ENCODE measurements at places on chromosomes 12 and 14.

GRCh38 chr12:10372559-10372958 lies 17.3 kb downstream of the KLRK1 start:
- no peak for DNase-seq

DNA sequence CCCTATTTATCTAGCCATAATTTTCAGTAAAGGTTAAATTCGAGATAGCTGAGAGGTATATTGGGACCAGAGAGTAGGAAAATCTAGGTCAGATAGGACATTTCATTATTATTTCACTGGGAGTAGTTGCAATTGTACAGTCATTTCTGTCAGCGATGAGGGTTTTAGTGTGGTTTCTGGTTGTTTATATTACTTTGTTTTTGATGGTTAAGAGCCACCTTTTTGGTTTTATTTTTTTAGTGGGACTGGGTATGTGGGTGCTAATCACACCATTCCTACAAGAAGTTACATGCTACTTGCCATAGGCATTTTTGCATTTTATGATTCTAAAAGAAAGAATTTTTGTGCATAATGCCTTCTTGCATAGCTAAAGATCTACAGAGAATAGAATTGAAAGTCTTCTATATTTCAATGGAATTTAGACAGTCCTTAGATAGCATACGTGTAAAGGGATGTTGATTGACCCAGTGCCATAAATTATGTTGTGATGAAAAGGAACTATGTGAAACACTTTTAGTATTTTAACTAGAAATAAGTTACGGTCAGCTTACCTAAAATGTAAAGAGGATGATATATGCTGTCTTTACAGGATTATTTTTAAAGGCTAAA lies 85.2 kb downstream of the KTN1 start:
- no peak for DNase-seq

GRCh38 chr12:89507015-89507824 lies 17.4 kb downstream of the GALNT4 start:
- DNase-seq = no peak

DNA sequence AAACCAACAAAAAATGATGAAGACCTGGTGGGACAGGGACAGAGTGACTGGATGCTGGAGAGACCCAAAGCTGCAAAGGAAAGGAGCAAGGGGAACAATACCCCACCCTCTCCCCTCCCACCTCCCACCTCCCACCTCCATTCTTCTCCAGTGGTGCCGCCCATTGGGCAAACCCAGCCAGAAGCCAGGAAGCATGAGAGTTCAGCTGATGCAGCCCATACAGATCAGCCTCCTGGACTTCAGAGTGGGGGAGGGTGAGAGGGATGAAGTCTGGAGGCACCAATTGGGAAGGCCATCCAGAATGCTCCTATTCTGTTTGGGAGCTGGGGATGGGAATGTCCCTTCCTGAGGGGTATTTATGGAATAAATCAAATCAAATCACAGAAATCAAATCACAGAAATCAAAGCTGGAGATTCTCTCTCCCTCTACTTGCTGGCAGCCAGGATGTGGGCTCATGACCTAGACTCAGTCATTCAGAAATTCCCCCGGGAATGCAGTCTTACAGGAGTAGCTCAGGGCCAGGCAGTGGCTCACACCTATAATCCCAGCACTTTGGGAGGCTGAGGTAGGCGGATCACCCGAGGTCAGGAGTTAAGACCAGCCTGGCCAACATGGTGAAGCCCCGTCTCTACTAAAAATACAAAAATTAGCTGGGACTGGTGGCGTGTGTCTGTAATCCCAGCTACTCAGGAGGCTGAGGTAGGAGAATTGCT lies 31.1 kb downstream of the IRF2BPL start:
- no peak for DNase-seq

GRCh38 chr12:98594050-98594835 lies 757 bp downstream of the SLC25A3 start:
- DNase-seq = no peak

GRCh38 chr14:93655078-93655750 lies 133.1 kb downstream of the PRIMA1 start:
- DNase-seq = no peak

GRCh38 chr14:35551081-35551480 lies 17.1 kb downstream of the INSM2 start:
- DNase-seq = no peak

GRCh38 chr14:55388160-55388559 lies 23.5 kb downstream of the ATG14 start:
- DNase-seq = peak; percentile 12

DNA sequence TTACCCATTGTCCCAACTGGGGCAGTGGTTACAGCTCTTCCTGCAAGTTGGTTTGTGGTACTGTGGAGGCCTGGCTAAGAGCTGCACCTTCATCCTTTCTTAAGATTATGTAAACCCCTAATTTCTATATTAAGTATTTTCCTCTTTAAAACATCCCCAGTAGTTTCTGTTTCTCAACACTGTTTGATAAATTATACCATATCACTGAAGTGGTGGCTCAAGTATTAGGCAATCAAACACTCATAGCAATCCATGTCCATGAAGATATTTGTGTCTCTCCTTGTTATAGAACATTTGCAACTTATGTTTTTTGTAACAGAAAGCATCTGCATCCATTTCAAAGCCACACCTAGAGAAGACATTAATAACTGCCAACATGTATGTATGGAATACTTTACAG lies 31.8 kb downstream of the ATXN3 start:
- no peak for DNase-seq

- DNase-seq = no peak
Observed at GRCh38 chr14:74347097-74347794, 1.0 kb upstream of the VRTN start.

GRCh38 chr12:110091136-110091711 lies 32.9 kb upstream of the IFT81 start:
- no peak for DNase-seq

DNA sequence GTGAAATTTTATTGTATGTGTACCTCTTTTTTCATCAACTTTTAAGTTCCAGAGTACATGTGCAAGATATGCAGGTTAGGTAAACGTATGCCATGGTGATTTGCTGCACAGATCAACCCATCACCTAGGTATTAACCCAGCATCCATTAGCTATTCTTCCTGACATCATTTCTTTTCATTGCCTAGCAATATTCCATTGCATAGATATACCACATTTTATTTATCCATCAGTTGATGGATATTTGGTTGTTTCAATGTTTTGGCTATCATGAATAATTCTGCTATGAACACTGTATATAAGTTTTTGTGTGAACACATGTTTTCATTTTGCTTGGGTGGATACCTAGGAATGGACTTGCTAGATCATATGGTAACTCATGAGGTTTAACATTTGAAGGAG lies 439.9 kb upstream of the SOX5 start:
- no peak for DNase-seq

DNA sequence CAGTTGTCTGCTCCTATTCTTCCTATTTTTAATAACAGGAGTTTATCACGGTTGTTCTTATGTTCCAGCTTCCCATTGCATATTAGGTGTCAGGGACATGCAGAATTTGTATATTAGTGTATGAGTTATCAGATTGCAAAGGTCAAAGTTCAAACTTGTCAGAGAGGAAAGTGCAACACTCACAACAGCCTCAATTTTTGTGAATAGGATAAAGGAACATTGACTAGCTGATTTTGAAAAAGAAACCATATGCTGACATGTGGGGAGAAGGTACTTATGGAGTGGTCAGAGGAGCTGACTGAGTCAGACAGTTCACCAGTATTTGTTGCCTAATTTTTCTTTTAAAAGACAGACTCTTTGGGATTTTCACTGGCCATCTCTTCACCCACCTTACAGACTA lies 222.1 kb downstream of the C12orf50 start:
- no peak for DNase-seq

- no peak for DNase-seq
Observed at GRCh38 chr12:50287271-50287670, 4.0 kb upstream of the LIMA1 start.

DNA sequence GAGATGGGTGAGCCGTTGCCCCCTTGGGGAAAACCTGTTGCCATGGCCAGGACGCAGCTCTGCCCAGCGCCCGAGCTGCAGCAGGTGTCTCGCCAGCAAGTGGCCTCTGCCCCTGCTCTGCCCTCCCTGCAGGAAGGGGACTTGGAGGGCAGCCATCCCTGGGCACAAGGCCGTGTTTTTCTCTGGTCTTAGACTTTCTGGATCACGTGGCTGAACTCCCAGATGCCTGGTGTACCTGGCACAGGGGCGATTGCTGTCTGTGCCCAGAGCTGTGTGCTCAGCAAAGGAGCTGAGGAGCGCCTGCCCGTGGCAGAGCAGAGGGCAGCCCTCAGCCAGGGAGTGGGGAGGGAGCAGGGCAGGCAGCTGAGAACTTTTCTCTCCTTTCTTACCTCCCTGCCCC lies 38.0 kb downstream of the TMEM63C start:
- no peak for DNase-seq

DNA sequence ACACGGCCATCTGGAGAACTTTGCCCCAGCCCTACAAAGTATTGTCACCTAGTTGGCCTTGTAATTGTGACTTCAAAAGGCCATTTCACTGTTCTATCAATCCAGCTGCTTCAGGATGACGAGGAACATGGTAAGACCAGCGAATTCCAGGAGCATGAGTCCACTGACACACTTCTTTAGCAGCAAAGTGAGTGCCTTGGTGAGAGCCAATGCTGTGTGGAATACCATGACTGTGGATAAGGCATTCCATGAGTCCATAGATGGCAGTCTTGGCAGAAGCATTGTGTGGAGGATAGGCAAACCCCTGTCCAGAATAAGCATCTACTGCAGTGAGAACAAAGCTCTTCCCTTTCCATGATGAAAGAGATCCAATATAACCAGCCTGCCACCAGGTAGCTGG lies 1009.1 kb upstream of the USP15 start:
- no peak for DNase-seq

DNA sequence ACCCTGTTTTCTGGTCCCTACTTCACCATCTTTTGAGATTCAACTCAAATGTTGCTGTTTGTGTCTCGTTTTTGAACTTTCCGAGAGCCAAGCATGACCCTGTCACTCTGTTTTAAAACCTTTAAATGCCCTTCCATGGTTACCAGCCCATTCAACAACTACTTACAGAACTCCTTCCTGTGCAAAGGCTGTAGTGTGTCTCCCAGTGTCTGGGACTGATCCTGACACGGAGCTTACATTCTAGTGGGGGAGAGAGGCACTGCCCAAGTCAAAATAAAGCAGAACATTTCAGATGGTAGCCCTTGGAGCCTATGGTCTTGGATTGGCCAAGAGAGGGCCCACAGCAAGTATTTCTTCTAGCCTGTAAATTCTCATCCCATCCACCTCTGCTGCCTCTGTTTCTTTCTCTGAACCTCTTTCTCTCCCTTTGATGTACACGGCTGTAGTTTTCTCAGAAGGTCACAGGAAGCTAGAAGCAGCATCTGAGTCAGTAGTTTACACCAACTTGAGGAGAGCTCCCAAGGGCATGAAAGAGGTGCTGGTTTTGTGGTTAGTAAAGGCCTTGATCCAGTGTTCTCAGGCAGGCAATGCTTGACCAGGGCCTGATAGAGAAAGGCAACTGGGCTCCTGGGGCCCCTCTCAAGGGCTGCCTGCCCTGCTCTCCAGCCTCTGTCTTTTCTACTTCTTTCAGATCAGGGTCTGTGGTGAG lies 42.3 kb upstream of the SLC24A4 start:
- DNase-seq = no peak

DNA sequence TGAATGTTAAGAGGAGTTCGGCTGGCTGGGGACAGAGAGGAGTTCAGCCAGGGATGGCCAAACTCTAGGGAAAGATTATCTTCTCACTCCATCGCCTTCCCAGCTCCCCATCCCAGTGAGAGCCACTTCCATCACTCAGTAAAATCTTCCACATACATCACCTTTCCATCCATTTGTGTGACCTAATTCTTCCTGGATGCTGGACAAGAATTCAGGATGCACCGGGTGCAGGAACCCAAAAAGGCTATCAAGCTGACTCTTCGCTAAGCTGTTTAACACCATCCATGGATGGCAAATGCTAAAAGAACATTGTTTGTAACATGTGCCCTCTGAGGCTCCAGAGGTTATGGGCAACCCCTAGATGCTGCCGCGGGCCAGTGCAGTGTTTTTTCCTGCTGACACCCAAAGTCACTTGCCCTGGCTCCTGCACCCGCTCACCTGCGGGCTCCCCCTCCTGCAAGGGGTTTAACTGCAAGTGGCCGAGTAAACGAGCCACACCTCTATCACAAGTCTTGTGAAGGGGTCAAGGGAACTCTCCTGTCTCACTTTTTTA lies 216.0 kb upstream of the NPAS3 start:
- no peak for DNase-seq

GRCh38 chr12:80829767-80830166 lies 108.0 kb downstream of the LIN7A start:
- DNase-seq = no peak

DNA sequence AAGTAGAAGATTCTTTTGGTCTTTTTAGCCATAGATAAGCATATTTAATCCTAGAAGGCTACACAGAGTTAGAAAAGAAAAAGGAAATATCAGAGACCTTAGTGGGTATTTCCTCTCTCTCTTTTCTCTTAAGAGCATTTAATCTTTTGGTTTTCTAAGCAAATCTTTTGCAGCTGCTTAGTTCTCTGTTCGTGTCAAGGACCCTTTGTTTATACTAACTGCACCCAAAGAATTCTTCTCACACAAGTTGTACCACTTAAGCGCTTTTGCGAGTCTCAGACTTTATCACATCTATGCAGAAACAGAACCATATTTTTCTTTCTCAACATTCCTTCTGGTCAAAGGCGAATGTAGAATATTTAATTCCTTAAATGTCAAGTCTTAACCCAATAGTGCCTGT lies 17.9 kb upstream of the NID2 start:
- DNase-seq = no peak

Measured in activated naive CD4-positive, alpha-beta T cell treated with Interleukin-2 at 50 U/mL for 16 hours (primary cell).